ENCODE measurements at places on chromosomes 7 and 10.

DNA sequence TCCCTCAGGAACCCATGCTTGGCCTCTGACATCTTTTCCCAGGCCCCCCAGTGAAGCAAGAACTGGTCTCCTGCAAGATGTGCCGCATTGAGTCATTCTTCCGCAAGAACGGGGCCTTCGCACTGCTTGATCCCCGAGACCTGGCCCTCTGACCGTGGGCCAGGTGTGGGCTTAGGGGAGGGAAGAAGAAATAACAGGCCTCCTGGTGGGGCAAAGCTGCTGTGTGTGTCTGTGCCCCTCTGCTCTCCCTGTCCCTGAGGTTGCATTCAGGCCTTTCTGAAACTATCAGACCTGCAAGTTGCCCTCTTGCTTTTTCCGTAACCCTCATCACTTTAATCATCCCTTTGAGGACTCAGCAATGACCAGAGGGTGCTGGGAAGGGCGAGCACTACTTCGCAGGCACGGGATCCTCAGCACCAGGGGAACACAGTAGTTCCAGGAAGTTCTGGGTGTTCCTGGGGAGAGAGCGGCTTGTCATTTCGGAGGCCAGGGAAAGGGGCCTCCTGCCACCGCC lies 6.0 kb downstream of the ATP6V1F start:
- DNase-seq = no peak

DNA sequence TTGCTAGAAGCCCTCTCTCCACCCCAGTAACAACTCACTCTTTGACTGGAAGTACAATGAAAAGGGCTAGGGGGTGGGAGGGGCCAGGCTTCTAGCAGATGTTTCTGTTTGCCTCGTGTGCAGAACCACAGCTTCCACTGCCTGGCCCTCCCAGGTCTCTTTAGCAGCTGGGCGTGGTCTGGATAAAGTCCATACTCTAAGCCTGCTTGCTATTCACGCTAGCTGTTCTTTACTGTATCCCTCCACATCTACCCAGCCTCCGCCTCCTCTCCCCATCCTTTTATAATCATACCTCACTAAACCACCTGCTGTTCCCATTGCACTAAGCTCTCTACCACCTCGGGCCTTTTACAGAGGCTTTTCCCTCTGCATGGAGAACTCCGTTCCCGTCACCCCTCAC lies 288.8 kb downstream of the CAMK1D start:
- DNase-seq = no peak

GRCh38 chr7:38731215-38731614 lies 100.0 kb upstream of the AMPH start:
- no peak for DNase-seq

DNA sequence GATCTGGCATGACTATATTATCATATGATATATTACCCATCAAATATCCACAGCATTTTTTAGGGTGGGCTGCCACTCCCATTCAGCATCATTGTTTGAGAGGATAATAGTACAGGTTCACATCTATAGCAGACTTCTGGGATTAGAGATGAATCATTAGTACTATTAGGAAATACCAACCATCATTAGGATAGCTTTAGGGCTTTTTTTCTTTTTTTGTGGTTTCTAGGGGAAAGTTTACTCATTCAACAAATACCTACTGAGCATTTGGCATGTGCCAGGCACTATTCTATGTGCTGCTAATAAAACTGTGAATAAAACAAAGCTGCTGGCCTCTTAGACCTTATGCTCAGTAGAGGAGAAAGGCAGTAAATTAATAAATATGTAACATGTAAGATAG lies 40.6 kb downstream of the NHLRC2 start:
- DNase-seq = no peak

DNA sequence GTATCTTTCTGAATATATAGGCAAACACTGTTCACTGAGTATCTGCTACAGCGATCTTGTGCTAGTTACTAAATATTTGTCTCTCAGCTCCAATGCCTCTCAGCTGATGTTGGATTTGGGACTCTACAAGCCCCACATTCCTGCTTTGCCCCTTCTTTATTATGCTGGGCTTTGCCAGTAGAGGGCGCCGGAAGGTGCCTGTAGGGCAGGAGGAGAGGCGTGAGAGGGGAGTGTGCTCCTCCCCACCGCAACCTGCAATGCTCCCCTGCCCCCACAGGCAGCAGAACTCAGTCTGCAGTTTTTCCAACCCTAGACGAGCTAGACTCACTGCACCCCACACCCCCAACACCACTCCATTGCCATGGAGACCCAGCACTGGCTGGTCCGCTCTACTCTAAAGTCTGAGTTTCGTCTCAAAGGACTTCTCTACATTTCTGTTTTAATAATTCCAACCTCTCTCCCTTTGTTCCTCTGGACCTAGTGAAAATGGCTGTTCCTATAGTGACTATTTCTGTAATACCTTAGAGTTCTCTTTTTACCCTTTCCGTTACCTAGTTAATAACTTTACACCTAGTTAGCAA lies 337.6 kb downstream of the CCSER2 start:
- no peak for DNase-seq

GRCh38 chr7:3117488-3118231 lies 74.0 kb upstream of the CARD11 start:
- DNase-seq = no peak

DNA sequence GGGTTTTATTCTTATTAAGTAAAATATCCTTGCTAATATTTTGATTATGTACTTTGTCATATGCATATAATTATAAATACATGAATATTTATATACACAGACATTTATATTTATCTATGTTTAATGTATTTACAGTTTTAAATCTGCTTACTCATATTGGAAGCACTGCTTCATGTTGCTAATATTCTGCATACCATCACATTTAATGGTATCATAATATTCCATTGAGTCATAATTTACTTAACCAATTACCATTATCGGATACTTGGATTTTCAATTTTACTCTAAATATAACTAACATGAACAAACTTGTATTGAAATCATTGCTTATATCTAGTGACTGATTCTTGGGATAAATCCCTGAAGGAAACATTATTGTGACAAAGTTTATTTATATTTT lies 155.2 kb downstream of the MBL2 start:
- DNase-seq = no peak

DNA sequence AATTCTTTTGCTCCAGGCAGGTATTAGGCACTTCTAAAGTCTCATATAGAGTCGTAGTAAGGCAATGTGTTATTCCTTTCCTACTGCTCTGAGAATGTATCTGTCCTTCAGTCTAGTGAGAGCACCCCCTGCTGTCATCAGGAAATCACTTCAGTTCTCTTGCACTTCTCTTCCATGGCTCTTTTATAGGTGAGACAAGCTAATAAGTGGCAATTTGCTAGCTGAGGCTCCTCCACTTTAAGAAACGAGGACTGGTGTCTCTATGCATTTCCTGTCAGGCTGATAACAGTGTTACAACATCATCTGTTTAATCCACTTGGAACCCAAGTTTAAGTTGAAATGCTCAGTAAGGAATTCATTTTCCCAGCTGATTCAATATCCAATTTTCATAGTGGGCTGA lies 350.6 kb downstream of the TFEC start:
- DNase-seq = no peak

GRCh38 chr10:132628966-132629900 lies 91.6 kb downstream of the INPP5A start:
- DNase-seq = no peak

- no peak for DNase-seq
Observed at GRCh38 chr7:46933596-46933995, 648.3 kb downstream of the TNS3 start.

GRCh38 chr7:106419455-106420182 lies 134.8 kb upstream of the NAMPT start:
- DNase-seq = no peak

GRCh38 chr10:61376908-61377368 lies 76.2 kb downstream of the TMEM26 start:
- no peak for DNase-seq

DNA sequence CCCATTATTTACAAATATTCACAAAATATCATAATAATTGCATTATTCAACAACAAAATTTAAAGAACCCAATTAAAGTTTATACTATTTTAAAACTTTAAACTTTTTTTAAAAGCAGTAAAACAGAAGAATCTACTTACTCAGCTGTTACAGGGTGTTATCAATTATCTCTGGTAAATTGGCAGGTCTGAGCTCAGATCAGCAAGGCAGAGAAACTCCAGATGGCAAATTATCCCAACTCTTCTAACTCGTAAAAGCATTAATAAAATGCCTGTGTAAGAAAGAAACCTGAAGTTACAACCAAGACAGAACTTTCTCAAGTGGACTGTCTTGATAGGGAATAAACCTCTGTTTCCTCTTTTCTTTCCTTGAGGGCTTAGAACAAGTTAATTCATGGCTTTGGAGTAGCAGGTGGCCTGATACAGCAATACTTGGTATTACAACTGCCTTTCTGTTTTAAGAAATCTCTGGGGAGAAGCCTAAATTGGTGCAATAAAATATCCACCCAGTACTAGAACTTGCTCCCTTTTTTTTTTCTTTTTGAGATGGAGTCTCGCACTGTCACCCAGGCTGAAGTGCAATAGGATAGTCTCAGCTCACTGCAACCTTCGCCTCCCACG lies 275.3 kb upstream of the MKLN1 start:
- no peak for DNase-seq

DNA sequence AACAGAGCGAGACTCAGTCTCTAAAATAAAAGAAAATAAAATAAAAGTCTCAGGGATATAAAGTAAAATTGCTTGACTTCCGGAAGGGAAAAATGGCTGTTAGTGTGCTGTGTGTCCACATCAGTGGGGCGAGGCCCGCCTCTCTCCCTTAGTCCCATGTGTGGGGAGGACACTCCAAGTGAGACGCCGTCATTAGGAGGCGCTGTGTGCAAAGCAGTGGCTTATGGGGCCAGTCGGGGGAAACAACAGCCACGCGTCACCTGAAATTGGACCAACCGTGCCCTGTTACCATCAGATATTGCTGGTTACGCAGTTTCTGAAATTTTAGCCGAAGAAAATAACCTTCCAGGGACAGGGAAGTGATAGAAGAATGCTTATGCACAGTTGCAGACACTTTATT lies 15.8 kb downstream of the SFXN4 start:
- no peak for DNase-seq

DNA sequence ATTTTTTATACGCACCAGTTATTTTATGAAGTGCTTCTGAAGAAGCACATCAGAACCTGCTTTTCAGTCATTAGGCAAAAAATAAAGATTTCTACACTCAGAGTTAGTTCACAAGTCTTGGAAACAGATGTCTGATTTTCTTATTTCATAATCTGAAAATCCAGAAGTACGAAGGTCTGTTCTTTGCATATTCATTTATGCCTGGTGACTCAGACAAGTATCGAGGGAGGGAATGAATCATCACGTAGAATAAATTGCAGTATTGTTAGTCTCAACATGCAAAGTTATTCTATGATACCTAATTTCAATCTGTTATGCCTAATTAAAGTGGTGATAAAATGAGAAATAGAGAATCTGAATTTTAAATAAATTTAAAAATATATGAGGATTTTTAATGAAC lies 113.6 kb upstream of the SEM1 start:
- no peak for DNase-seq

DNA sequence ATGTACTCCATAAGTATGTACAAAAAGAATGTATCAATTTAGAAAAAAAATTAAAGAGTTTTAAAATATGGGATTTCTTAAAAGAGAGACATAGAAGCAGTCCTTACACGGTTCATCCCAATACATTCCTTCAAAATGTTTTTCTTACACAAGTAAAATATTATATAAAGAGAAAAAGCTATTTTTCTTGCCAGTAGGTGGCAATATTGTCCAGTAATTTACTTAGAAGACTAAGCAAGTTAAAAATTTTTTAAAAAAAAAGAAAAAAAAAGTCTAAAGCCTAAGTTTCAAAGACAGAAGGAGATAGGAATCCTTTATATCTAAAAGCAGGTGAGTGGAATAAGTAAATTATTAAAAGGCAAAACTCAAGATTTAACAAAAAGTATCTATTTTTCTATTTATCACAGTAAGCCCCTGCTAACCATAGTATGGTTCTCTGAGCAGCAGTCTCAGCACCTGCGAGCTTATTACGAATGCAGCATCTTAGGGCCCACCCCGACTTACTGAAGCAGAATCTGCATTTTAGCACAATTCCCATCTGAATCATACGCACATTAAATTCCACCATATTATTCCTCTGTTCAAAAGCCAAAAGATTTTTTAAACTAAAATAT lies 240.6 kb downstream of the DGKI start:
- peak; percentile 43 for DNase-seq

DNA sequence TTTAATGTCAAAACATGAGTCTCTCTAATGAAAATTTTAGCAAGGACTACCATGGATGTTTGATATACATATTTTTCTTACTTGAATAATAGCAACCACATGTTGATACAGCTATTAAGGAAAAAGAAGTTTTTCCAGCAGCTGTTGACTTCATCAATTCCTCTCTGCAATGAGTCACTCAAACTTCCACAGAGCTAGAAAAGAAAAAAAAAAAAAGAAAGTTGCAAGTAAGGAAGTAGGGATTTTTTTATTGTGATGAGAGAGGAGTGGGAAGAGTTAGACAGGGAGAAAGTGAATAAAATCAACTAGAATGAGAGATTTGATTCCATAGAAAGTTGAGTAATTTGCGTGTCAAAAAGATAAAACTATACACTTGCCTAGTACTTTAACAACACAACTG lies 46.2 kb downstream of the CAV1 start:
- DNase-seq = no peak

DNA sequence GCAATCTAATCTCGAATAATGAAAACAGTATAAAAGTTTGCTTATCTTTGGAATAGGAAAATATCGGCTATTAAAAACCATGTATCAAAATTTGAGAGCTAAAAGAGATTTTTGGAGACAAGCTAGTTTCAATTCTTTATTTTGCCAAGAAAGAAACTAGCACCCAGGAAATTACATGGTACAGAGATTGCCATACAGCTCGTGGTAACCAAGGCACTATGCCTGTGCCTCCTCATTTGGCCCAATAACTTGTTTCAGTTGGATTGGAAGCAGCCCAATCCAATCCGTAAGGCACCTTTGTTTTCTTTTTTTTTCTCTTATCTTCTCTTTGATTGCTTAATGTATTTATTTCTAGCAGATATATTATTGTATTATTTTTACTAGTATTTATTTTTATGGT lies 55.0 kb downstream of the GNAI1 start:
- no peak for DNase-seq

- no peak for DNase-seq
Observed at GRCh38 chr7:95330961-95331337, 6.6 kb upstream of the PON1 start.

GRCh38 chr10:131698232-131698631 lies 202.6 kb upstream of the PPP2R2D start:
- no peak for DNase-seq

GRCh38 chr10:11194859-11195586 lies 177.4 kb downstream of the CELF2 start:
- DNase-seq = no peak

GRCh38 chr10:78449554-78449953 lies 415.9 kb downstream of the RPS24 start:
- no peak for DNase-seq

DNA sequence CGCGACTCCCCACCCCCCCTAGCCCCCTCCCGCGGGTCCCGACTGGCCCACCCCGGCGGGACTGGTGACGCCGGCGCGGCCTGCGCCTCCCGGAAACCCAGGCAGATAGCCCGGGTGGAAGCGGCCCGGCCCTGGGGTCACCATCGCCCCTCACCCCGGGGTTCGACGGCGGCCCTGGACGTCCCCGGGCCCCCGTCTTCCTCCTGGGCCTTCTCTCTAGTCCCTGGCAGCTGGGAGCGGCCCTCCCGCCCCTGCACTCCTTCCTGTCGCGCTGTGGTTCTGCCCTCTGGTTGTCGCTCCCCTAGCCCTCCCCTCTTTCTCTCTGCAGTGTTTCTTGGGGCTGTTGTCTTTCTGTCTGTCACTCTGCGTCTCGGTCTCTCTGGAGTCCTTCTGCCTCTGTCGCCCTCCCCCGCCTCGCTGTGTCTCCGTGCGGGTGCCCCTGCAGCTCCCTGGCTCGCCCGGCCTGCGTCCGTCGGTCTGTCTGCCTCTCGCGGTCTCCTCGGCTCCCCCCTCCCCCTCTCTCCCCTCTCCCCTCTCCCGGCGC lies 90.5 kb upstream of the PAX2 start:
- no peak for DNase-seq
